ENCODE measurements at places on chromosomes 7 and 10.

GRCh38 chr7:113141803-113142202 lies 23.4 kb upstream of the SMIM30 start:
- DNase-seq = no peak

- DNase-seq = no peak
Observed at GRCh38 chr10:121216295-121216694, 365.1 kb downstream of the WDR11 start.

- DNase-seq = no peak
Observed at GRCh38 chr10:61244261-61244775, 208.9 kb downstream of the TMEM26 start.

- DNase-seq = no peak
Observed at GRCh38 chr10:87829986-87830729, 12.1 kb upstream of the ATAD1 start.

- DNase-seq = no peak
Observed at GRCh38 chr7:117892821-117893220, 19.6 kb upstream of the CTTNBP2 start.

DNA sequence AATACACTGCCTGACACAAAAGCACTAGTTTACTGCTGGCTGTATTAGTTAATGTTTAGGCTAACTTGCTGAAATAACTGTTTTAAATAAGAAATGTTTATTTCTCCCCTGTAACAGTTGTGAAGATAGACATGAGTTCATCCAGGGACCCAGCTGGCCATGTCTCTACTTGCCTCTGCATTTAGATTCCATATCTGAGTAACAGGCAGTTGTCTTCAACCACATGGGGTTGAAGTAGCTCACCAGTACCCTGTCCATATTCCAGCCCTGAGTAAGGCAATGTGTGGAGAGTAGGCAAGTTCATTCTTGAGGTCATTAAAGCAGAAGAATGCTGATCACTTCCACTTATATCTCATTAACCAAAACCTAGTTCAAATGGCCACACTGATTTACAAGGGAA lies 31.1 kb upstream of the RSBN1L start:
- DNase-seq = no peak

GRCh38 chr10:16737420-16737819 lies 79.8 kb downstream of the RSU1 start:
- DNase-seq = no peak

DNA sequence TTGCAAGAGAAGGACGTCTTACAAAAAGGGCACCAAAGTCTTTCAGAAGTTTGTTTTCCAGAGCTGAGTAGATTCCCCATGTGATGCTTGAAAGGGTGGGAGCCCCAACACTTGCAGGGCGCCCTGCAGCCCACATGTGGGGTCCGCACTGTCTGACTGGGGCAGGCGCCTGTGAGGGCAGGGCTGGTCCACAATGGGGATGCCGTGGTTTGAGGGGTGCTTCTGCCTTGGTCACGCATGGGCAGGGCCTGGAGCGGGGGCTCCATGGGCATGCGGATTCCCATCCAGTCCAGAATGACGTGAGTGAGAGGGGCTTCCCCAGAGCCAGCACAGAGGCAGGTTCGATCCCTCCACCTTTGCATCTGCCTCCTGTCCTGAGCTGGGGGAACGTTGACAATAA lies 101.5 kb upstream of the SHH start:
- no peak for DNase-seq

DNA sequence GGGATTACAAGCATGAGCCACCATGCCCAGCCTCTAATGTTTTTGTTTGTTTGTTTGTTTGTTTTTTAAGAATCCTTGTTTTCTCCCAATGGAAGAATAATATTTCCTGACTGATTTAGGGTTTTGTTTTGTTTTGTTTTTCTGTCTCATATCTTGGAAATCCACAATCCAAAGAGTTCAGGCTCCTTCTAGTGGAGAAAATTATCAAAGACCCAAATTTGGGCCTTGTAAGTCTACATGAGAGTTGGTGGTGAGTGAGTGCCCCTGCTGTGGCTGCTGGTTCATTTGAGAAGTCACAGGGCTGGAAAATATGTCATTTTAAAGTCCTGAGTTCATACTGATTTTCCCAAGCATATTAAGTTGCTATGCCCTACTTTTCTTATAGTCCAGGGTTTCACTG lies 33.5 kb upstream of the KLHL7 start:
- peak; percentile 34 for DNase-seq

DNA sequence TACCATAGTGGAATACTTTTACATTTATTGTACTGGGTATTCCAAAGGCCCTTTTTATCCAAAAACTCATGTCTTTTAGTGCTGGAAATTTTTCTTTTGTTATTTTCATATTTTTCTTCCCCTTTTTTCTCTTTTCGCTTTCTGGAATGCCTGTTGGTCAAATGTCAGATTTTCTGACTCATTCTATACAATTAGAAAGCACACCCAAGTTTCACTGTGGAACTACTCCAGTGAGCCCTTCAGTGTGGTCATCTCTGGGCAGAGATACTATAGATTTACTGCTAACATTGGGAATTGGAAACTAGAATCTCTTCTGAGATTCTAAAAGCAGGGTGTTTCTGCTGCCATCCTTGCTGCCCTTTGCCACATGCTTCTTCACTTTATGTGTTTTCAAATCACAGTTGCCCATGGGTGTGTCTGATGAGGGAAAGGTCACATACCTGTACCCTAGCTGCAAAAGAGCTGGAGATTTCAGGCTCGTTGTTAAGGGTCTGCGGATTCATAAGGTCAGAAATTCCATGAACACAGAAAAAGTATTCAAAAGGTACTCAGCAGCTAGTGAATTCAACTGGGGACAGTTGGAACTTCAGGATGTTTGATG lies 5.6 kb upstream of the WASL start:
- no peak for DNase-seq

GRCh38 chr10:132413226-132414205 lies 16.5 kb downstream of the PWWP2B start:
- DNase-seq = no peak

DNA sequence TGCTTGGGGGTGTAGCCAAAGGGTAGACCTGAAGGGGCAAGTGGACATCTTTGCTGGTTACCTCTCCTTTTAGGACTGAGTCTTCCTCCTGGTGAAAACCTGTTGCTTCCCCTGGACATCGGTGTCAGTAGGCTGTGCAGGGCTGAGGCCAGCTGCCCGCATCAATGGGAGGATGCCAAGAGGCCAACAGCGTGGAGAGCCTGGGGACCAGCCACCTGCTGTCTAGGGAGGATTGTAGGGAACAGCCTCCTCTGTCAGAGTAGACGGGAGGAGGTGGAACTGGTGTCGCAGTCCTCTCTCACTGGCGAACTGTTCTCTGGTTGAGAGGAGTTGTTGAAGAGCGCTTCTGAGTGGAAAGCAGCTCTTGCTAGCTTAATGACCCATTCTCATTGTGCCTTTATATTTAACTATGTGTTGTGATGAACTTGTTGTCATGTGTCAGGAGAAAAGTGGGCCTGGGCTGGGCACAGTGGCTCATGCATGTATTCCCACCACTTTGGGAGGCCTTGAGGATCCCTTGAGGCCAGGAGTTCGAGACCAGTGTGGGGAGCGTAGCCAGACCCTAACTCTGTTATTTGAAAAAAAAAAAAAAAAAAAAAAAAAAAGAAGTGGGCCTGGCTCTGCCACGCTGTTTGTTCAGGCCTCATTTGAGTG lies 1.8 kb downstream of the SUFU start:
- no peak for DNase-seq

DNA sequence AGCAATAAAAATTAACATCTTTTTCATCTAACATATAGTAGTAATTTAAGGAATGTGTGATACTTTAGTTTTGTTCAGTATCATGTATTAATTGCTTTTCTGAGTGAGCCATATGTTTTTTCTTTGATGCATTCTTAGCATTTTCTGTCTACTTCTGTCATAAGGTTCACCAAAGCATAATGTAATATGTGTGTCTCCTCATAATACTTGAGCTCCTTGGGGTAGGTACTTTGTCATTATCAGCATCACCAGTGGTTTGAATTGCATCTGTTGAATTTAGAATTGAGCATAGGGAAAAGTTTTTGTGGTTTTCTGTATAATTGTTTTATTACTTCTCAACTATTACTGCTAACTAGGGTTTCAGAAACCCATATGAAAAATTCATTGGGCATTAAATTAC lies 26.5 kb downstream of the VPS50 start:
- no peak for DNase-seq

GRCh38 chr10:113458944-113459343 lies 93.9 kb upstream of the HABP2 start:
- no peak for DNase-seq

DNA sequence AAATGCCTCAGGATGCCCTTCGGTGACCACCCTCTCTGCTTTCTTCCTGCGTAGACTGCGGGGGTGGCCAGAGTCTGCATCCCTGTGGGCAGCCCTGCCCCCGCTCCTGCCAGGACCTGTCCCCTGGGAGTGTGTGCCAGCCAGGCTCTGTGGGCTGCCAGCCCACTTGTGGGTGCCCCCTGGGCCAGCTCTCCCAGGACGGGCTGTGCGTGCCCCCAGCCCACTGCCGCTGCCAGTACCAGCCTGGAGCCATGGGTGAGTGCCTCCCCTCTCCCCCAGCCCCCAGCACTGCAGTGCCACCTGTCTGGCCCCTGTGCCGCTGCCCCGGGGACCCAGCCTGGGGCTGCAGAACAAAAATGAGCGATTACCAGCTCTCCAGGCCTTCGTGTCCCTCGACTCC lies 23.1 kb upstream of the ZNF862 start:
- no peak for DNase-seq

DNA sequence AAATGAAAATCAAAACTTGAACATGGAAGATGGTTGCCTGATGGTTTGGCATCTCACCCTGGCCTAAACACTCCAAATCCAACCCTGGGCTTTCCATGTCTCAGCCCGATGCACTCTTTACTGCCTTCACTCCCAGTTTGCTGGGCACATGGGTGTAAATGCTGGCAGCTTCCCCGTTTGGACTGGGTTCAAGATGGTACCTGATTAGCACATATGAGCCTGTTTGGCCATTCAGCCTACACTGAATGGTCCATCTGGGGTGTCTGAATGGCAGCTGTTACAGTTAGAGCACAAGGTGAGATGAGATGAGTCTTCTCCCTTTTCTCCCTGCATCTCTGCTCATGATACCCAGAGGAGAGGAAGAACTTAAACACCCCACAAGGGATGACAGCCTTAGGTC lies 37.1 kb downstream of the ATXN7L1 start:
- DNase-seq = no peak

- DNase-seq = no peak
Observed at GRCh38 chr7:145729691-145730090, 386.9 kb upstream of the CNTNAP2 start.

GRCh38 chr7:86947929-86948328 lies 111.5 kb downstream of the ELAPOR2 start:
- peak; percentile 23 for DNase-seq

- DNase-seq = no peak
Observed at GRCh38 chr10:29715296-29715695, 80.5 kb upstream of the SVIL start.

DNA sequence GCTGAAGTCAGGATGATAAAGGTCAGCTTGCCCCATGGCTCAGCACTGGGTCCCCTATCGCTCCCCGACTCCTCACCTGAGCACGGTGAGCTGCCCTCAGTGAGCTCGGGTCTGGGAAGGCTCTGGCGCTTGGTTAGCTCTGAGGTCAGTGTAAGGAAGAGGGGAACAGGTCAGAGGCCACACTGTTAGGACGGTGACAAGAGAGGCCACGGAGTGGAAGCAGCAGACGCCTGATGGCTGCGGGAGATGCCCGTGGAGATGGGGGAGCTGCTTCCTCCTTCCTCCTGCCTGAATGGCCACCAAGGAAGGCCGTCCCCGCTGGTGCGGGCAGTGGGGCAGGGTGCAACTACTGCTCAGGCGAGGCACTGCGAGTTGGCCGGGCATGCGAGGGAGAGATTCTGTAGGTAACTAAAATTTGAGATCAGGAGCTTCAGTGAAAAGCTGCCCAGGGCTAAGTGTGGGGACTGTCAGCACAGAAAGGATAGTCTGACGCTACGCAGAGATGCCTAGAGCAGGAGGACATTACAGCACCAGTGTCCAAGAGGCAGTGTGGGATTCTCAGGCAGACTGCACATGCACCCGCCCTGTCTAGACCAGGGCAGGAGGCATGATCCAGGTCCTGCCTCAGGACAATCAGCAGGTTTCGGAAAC lies 231.3 kb upstream of the GRB10 start:
- DNase-seq = no peak

- DNase-seq = no peak
Observed at GRCh38 chr7:18555968-18556367, 60.4 kb downstream of the HDAC9 start.

GRCh38 chr10:970311-971149 lies 17.7 kb upstream of the GTPBP4 start:
- DNase-seq = peak; percentile 53

DNA sequence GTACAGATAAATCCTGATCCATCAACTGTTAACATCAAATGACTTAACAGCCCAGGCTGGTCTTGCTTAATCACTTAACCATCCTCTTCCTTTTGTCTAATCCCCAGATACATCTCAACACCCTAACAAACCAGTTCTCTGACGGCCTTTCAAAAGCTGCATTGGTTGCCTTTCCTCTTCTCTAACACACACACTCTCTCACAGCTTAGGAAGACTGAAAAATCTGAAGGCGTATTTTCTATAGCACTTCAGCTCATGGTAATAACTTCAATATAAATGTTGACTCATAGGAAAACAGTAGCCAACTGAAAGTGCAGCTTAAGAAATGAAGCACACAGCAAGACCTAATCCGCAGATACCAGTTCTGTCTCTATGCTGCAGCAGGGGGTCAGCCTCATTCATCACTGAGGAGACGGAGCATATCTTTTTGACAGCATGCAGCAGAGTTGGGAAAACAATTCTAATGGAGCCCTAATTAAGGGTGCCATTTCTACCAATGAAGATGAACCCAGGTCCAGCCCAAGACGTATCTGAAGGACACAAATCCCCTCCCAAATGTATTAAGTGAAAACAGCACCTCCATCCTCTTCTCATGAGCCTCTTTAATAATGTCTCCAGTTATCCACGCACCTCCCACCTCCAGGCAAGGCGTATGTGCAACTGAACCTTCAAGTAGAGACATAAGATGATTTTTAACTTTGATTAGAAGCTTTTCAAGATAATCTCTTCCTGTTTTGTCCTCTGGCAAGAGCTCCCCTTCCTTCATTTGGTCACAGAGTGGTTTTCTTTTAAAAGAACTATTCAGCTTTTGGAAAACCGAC lies 211.7 kb upstream of the NFE2L3 start:
- no peak for DNase-seq

DNA sequence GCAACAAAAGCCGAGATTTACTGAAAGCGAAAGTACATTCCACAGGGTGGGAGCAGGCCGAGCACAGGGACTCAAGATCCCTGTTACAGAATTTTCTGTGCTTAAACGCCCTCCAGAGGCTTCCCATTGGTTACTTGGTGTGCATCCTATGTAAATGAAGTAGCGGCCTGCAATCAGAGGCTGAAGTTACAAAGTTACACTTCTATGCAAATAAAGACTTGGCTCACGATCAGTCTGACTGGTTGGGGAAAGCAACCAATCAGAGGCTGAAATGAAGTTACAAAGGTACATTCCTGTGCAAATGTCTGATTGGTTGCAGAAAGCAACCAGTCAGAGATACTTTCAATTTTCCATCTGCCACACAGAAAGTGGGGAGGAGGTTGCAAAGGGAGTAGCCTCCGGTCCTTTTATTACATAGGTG lies 4.1 kb downstream of the ACBD7 start:
- DNase-seq = peak; percentile 77

- DNase-seq = no peak
Observed at GRCh38 chr7:121153411-121153810, 164.9 kb downstream of the CPED1 start.

- DNase-seq = no peak
Observed at GRCh38 chr7:127177156-127177555, 75.6 kb downstream of the GRM8 start.

GRCh38 chr10:50326757-50327701 lies 75.7 kb upstream of the ASAH2 start:
- peak; percentile 58 for DNase-seq

GRCh38 chr7:86942995-86943394 lies 116.5 kb downstream of the ELAPOR2 start:
- DNase-seq = no peak

GRCh38 chr7:115676080-115676479 lies 354.5 kb downstream of the TFEC start:
- DNase-seq = no peak
